H1 (cell line): ENCODE measurements at places on chromosomes 12 and 14. TPM values are rescaled to one million over a fixed set of nuclear protein-coding genes. Genes with fewer than 3 reads are reported as not detected.

The SLCO1B1 gene
- 0.13 TPM in 1 of 2 replicates, not detected in the other for total RNA-seq

The NAP1L1 gene
- total RNA-seq: 1,114 and 1,159 TPM in 2 replicates

The KERA gene
- total RNA-seq: not detected in 2 replicates

The MYO1H gene
- not detected in 2 replicates for total RNA-seq

The FAR2 gene
- 24.1 and 25.3 TPM in 2 replicates for total RNA-seq

The GPRC5D gene
- not detected in 2 replicates for total RNA-seq

DNA sequence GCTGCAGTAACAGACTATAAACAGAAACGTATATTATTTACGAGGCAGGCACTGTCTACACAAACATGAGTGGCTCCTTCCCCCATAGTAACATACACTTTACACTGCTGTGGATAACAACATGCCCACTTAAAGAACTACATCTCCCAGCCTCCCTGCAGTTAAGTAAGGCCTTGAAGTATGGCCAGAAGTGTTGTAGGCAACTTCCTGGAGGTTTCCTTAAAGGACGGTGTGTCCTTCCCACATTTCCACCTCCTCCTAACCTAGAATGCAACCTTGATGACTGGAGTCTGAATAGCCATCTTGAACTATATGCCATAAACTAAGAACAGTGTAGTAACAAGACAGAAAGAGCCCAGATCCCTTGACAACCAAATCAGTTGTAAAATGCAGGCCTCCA lies 20.3 kb downstream of the MED13L start:
- no peak for DNase-seq

- no peak for DNase-seq
Observed at GRCh38 chr14:84410344-84410743, 1119.6 kb upstream of the FLRT2 start.

DNA sequence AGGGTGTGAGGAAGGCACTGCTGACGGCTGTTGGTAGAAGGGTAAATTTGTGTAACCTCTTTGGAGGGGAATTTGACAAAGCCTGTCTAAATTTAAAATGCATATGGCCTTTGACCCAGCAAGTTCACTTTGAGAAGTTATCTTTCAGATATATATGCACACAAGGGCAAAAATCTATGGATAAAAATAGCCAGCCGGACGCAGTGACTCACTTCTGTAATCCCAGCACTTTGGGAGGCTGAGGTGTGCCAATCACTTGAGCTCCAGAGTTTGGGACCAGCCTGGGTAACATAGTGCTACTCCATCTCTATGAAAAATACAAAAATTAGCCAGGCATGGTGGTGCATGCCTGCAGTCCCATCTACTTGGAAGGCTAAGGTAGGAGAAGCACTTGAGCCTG lies 13.4 kb downstream of the UBC start:
- no peak for DNase-seq

GRCh38 chr12:42587601-42588523 lies 1.7 kb downstream of the PRICKLE1 start:
- DNase-seq: no peak

DNA sequence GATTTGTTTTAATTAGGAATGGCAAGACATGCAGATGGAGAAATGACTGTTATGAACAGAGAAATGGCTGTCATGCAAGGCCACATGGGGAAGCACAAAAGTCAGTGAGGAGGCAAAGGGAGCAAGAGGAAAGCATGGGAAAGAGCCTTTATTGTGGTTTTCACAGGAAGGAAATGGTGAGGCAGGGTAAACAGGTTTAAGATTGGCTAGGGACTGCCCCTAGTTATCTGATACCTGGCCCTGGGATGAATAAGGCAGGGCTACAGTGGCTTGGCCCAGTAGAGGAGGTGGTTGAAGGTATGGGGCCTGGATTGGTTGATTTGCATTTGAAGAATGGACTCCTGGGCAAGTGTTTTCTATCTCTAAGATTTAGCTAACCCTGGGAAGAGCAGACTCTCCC lies 168.7 kb upstream of the CNOT2 start:
- DNase-seq: no peak

DNA sequence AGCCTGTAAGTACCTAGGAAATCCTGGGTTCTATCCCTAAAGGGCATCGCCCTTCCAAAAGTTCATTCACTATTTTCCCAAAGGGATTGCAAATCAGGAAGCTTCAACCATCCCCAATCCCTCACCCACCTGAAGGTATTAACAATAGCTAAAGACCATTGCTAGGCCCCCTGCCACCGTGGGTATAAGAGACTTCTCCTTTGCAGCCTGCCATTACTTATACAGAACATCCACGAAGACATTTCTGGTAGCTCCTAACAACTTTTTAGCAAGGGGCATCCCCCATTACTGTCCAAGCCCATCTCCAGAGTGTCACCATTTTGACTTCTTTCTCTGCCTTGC lies 384 bp upstream of the SMUG1 start:
- DNase-seq: no peak

GRCh38 chr14:37977481-37977880 lies 230.2 kb upstream of the SSTR1 start:
- DNase-seq: no peak

- DNase-seq: peak; percentile 79
Observed at GRCh38 chr14:105351920-105352851, 37.6 kb downstream of the PACS2 start.
